ENCODE measurements at places on chromosomes 16 and 17.
A peak's percentile ranks its signal among the peaks of the same experiment; 100 is the strongest.

- no peak for DNase-seq
Measured at GRCh38 chr16:381012-381788, 578 bp downstream of the PGAP6 start.

- no peak for DNase-seq
Measured at GRCh38 chr16:49277766-49278566, 3.7 kb downstream of the CBLN1 start.

DNA sequence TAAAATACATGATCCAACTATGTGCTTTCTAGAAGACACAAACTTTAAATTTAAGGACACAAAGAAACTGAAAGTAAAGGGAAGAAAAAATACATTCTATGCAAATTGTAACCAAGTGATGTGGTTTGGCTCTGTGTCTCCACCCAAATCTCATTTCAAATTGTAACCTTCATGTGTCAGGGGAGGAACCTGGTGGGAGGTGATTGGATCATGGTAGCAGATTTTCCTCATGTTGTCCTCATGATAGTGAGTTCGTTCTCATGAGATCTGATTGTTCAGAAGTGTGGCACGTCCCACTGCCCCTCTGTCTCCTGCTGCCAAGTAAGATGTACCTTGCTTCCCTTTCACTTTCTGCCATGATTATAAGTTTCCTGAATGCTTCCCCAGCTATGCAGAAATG, 15.0 kb downstream of the OR1A1 start:
- no peak for DNase-seq

GRCh38 chr17:57096472-57097202, 11.6 kb downstream of the AKAP1 start:
- DNase-seq, result no peak

DNA sequence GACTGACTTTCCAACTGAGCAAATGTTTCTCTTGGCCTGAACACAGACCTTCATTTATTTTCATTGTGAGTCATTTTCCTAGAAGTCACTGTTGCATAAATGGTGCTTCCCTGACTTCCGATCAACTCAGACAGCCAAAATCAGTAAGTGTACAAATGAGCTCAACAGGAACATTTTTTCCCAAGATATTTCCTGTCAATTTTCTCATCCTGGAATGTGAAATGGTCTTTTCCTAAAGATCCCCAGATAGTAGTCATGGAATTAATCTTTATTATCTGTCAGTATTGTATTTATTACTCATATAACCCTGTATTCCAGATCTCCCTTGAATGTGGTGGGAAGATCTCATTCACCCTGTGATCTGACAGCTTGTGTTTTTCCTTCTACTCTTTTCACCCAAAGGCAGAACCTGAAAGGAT, 360.3 kb upstream of the KIF2B start:
- DNase-seq, result no peak

DNA sequence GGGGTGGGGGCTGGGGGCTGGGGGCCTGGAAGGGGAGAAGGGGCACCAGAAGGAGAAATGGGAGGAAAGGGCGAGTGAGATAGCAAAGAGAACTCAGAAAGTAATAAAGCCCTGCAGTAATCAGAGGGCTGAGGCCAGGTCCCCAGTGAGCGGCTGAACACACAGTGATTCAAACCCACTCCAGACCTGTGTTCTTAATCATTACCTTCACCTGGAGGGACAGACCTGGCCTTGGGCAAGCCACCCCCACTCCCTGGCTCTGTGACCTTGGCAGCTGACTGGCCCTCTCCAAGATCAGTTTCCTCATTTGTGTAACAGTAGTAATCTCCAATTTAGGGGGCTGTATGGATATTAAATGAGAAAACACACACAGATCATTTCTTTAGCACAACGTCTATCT, 150.4 kb downstream of the WWOX start:
- DNase-seq, result no peak

DNA sequence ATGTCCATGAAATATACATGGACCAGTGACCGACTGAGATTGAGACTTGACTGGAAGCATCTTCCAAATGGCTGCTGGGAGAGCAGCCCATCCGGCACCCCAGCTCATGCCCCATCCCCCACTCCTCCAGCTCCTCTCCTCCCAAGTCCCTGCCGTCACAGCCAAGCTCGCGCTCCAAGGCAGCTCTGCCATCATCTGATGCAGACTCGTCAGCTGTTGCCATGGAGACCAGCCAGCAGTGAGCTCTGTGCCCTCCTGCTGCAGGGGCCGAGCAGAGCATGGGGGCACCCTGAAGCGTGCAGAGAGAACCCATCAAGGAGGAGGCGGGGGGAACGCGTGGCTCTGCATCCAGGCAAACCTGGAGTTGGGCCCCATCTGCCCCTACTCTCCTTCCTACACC, 74.5 kb upstream of the TNRC6C start:
- no peak for DNase-seq

GRCh38 chr16:29815032-29815721, 775 bp upstream of the PAGR1 start:
- DNase-seq, result no peak

- DNase-seq, result peak; percentile 84
Measured at GRCh38 chr17:17849147-17849820, 12.5 kb upstream of the SREBF1 start.

- no peak for DNase-seq
Measured at GRCh38 chr17:27947005-27947406, 53.8 kb upstream of the LYRM9 start.

- DNase-seq, result no peak
Measured at GRCh38 chr17:79813297-79814126, 16.6 kb upstream of the CBX8 start.

DNA sequence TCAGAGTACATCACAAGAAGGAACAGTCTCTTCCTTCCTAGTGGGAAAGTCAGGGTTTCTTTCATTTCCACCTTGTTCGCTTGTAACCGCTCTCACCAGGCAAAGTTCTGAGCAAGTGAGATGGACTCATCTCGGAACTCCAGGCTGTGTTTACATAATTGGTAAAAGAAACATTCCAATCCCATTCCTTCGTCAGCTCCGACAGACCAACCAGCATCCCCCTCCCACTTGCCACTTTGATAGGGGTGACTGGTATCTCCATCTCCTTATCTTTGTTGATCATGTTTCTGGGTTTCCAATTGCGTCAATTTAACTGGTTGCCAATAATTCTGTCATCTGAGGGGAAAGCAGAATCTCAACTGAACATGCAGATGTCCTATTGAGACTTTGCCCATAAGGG, 36.8 kb upstream of the LYRM9 start:
- no peak for DNase-seq

- no peak for DNase-seq
Measured at GRCh38 chr17:82674656-82675475, 23.6 kb downstream of the RAB40B start.

DNA sequence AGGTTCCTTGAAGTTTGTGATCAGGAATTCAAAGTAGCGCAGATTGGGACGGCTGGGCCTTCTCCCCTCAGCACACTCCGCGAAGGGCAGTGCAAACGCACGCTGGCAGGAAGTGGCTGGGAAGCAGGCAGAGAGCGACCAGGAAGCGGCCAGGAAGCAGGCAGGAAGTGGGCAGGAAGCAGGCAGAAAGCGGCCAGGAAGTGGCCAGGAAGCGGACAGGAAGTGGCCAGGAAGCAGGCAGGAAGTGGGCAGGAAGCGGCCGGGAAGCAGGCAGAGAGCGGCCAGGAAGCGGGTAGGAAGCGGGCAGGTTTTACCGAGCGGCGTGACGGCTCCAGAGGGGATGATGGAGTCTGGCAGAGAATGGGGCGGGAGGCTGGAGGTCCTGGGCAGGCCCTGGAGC, 3.2 kb downstream of the DPEP1 start:
- DNase-seq, result no peak

DNA sequence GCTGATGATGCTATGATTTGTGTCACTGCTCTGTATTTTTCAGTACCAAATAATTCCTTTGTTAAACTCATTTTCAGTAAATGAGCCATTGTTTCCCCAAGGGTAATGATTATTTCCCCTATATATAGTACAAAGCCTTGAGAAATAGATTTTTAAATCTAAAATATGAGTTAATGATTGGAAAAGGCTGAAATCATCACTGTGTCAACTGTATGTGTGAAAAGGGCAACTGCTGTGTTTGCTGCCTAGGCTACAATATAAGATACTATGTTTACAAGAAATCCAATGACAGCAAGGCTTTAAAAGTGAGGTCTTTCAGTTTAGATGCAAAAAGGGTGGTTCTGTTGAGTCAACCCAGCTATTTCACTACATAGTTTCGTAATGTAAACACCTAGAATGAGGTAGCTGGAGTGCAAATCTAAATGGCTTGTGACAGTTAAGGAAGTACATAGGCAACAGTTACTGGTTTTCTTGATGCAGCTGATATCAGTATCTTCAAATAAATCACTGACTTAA, 15.3 kb downstream of the NLK start:
- DNase-seq, result no peak

GRCh38 chr17:18978050-18978449, 26.1 kb downstream of the SLC5A10 start:
- DNase-seq, result no peak

- no peak for DNase-seq
Measured at GRCh38 chr17:55694286-55694910, 28.3 kb downstream of the TMEM100 start.

DNA sequence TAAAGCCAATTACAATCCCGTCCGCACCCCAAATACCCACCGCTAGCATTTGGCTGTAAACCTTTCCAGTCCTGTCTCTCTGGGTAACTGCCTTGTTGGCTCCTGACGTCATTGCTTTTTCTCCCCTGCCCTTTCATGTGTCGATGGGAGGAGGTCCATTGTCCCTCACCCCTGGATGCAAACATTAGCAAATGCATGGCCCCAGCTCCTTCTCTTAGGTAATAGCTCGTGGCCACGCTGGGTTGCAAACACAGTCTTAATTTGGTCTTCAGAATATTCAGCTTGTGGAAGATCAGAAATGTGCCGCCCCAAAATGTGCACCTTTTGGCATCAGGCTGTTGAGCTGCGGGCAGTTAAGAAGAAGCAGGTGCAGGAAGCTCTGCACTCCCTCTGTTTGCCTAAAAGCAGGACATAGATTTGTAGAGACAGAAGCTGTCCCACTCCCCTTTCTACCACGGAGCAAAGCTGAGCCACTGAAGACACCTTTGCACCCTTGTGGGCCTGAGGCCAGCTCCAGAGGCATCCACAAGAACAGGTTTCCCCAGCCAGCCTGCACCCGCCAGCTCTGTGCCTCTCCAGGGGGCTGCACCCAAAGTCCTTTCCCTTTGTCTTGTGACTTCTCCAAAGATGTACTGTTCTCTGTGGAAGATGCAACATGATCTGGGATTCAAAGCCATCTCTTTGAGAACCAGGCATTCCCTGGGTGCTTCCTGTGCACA, 127.3 kb downstream of the MGAT5B start:
- peak; percentile 41 for DNase-seq

DNA sequence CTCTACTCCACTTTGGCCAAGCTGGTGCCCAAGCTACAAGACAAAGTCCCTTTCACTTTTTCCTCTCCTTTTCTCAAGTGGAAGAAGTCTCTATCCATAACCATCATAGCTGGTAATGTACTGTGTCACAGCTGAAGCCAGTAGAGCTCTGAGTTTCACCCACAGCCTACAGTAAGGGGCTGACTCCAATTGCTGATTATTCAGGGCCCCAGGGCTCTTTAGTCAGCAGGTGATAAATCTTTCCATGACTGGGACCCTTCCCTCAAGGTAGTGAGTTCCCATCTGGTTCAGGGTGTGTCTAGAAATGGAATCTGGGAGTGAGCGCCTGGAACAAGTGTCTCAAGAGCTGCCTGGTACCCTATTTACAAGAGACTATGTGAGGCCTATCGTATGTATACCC, 436.0 kb upstream of the CA10 start:
- DNase-seq, result no peak
